ENCODE measurements at places on chromosomes 6 and 20. TPM values are rescaled to one million over a fixed set of nuclear protein-coding genes. Genes with fewer than 3 reads are reported as not detected.

GRCh38 chr6:112044856-112045255 lies 9.0 kb upstream of the CCN6 start:
- peak; percentile 98 for DNase-seq

GRCh38 chr6:150495126-150495525 lies 104.6 kb upstream of the PLEKHG1 start:
- DNase-seq: no peak

The NMBR gene
- total RNA-seq: not detected

GRCh38 chr6:106648651-106649308 lies 19.4 kb downstream of the QRSL1 start:
- no peak for DNase-seq

- DNase-seq: no peak
Measured at GRCh38 chr20:34388000-34388399, 24.9 kb downstream of the ITCH start.

The CCDC170 gene
- 0.82 TPM for total RNA-seq

The GMPR gene
- total RNA-seq: 2.5 TPM

DNA sequence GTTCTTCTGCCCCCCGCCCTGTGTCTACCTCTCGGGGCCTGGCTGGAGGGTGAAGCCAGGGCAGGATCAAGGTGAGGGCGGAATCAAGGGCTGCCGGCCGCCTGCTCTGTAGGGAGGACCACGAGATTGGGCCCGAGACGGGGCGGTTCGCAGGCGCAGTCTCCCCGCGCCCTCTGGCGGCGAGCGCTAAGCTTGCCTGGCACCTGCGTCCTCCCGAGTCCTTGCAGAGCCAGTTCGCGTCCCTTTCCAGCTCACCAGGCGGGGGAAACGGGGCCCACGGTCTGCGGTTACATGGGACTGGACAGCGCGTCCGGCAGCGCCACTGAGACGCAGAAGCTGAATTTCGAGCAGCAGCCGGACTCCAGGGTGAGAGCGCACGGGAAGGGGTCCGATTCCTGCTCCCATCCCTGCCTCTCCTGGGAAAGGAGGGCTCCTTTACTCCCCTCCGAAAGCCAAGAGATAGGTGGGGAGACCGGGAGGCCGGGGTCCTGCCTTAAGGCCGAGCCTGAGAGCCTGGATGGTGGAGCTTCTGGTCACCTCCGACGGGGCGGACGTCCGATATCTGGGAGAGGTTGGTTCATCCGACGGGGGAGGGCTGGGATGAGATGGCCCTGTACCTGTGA lies 3.6 kb upstream of the MATN4 start:
- peak; percentile 40 for DNase-seq

The MOXD1 gene
- 78.8 TPM for total RNA-seq

DNA sequence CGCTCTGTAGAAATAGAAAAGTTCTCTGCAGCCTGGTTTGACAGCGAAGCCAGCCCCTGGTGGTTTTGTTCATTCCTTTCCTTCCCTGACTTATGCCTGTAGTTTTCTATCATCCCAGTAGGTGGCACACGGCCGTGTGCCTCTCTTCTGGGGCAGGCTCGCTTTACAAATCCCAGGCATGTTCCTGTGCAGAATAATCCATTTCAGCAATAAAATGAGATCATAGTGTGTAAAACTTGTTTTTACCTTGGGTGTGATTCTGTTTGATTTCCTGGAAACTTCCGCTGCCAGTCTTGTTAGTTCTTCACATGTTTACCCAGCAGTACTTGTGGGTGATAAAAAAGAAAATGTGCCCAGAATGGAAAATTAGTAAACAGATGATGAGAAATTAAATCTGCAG lies 7.4 kb upstream of the INSM1 start:
- peak; percentile 68 for DNase-seq

DNA sequence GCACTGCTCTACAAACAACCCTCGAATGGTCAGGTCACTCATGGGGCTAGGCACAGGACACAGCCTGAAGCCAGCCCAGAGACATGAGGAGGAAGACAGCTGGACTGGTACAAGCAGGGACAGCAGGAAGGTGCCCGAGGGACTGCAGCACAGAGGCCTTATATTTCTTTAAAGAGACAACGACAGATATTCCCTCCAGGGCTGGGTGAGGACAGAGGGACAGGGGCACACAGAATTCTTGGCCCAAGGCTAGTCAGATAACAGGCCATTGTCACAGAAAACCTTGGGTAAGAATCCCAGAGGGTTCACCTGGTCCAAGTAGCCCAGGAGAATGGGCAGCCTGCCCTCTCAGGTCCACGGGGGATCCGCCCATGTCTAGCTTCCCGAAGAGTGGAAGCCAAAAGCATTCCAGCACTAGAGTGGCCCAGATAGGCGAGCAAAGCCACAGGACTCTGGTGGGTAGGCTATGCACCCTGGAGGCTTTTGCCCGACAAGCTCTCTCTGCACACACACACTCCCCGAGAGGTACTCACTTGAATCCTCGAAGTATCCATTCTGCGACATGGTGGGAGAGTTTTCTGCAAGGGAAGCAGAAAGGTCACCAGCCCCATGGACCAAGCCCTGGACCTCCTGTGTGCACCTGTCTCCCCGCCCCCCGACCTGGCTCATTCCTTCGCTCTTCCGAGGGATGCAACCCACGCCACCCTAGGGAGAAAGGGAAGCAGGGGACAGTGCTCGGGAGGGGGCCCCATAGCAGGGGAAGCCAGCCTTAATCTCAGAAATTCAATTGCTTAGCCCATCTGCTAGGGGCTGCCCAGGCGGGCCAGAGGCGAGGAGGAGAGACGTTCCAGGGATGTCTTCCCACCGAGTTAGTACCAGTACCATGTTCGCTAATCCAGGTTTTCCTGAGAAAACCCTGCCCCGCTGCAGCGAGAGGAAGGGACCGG lies 1.7 kb downstream of the SLC4A11 start:
- DNase-seq: no peak

The ZBTB24 gene
- total RNA-seq: 4.3 TPM

GRCh38 chr20:22722811-22723210 lies 138.4 kb upstream of the FOXA2 start:
- DNase-seq: no peak

DNA sequence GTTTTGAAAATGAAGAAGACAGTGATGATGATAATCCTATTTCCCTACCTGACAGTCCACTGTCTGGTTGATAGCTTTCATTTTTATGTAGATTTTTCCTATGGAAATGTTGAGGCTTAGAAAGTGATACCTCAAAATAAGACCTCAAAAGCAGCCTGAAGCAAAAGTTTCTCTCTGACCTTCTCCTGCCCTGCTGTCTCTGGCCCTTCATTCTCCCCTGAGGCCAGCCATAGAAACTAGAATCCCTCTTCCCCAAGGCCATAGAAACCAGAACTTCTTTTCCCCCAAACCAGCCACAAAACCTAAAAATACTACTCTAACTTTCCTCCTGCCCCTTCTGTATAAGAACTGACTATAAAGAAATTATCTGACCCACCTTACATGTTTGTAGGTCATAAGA lies 52.6 kb upstream of the GCM1 start:
- no peak for DNase-seq

GRCh38 chr20:33235696-33236095 lies at the start of gene BPIFA1:
BPIFA1 (plus strand) TSS chr20:33235996; CDS start chr20:33237712, 1,716 bp downstream.
- no peak for DNase-seq

- DNase-seq: no peak
Measured at GRCh38 chr20:46992640-46993035, 98.0 kb downstream of the EYA2 start.

All from fibroblast of the aortic adventitia (primary cell).